ENCODE measurements at places on chromosomes 4 and X.

GRCh38 chr4:83114576-83114975, at the start of gene PLAC8:
PLAC8 (minus strand) TSS chr4:83114729; CDS start chr4:83107921, 6,808 bp downstream.
- DNase-seq: no peak

GRCh38 chr4:25916870-25917269, 2.9 kb downstream of the SMIM20 start:
- no peak for DNase-seq

- peak; percentile 100 for DNase-seq
These were observed at the start of the genes DCAF16 and NCAPG for GRCh38 chr4:17810260-17811077. DCAF16 (minus strand) TSS chr4:17810757; CDS start chr4:17804141, 6,616 bp downstream. NCAPG (plus strand) TSS chr4:17810979; CDS start chr4:17811078, 99 bp downstream.

- DNase-seq: no peak
These were observed 80.4 kb upstream of the GPC4 start for GRCh38 chrX:133495464-133496391.

- no peak for DNase-seq
These were observed 872 bp upstream of the TEC start for GRCh38 chr4:48270523-48270897.

All from esophagus muscularis mucosa (tissue), 4 donors.